ENCODE measurements at places on chromosomes 12 and 14. TPM values are rescaled to one million over a fixed set of nuclear protein-coding genes. Genes with fewer than 3 reads are reported as not detected.

DNA sequence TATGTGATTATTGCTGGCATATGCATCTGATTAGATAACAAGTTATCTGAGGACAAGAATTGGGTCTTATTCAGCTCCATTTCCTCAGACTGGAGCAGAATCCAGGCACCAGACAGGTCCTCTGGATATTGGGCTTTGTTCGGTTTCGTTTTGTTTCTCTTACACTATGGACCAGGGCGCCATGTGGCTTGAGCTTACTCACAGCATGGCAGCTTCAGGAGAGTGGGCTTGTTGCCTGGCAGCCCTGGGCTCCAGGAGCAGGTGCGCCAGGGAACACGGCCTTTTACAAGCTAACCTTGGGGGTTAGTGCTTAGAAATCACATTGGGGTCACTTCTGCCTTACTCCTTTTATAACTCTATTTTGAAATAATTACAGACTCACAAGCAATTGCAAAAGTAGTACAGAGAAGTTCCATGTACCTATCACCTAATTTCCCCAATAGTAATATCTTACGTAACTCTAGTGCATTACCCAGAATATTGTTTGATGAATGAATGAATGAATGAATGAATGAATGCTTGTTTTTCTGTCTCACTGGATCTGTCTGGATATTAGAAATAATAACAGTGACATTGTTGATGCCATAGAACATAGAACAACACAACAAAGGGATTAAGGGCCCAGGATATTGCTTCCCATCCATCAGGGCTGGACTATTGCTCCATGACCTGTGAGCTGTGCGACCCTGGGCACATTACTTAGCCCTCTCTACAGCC, 39.0 kb downstream of the CMKLR1 start:
- no peak for DNase-seq
- no peaks in the 10 kb centered on the region for H3K36me3 ChIP-seq
- no peak overlapping the region for H3K4me3 ChIP-seq
- H3K27ac ChIP-seq: no peak overlapping the region
- no peaks in the 10 kb centered on the region for H3K27me3 ChIP-seq
- peaks cover 58% of the 10 kb centered on the region for H3K4me1 ChIP-seq

GRCh38 chr12:46073321-46073720, 82.9 kb upstream of the SCAF11 start:
- H3K4me1 ChIP-seq: peaks cover 11% of the 10 kb centered on the region
- no peak overlapping the region for H3K4me3 ChIP-seq
- peaks cover 8% of the 10 kb centered on the region for H3K27me3 ChIP-seq
- no peak overlapping the region for H3K27ac ChIP-seq
- DNase-seq: no peak

DHRS4L2 gene
- 24.8 TPM for total RNA-seq

- no peak for DNase-seq
- peak overlapping the region; percentile 58 for H3K27ac ChIP-seq
- H3K4me1 ChIP-seq: peaks cover 38% of the 10 kb centered on the region
Measured at GRCh38 chr14:65833267-65833880, 420.8 kb downstream of the FUT8 start.

DNA sequence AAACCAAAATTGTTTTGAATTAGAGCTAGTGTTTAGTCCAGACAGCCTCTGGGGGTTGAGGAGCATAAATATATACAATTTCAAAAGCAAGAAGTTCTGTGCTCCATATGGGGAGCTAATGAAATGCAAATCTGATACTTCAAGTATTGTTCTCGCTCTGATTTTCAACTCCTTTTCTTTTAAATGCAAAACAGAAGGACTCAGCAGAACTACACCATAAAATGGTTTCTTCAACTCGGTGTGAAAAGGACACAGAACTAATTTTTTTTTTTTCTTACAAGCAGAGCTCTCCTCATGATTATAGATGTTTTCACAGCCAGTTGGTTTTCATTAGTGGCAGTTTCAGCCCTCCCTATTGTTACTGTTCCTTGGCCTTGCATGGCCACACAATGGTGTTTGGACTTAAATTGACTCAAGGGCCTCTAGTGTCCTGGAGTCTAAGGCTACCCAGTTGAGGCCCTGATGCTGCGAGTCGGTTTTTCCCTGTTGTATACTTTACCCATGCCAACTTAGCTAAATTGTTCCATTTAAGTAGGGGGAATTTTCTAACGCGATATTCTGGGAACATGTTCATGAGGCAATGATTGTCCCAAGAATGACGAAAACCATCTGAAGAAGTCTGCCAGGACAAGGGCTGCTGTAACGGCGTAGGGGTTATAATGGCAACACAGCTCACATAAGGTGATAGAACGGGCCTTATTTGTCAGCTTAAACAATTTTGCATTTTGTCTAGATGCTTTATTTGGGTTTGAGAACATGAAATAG, 120.3 kb downstream of the GPR135 start:
- no peak for DNase-seq
- H3K4me1 ChIP-seq: no peaks in the 10 kb centered on the region
- H3K36me3 ChIP-seq: peaks cover 5% of the 10 kb centered on the region
- no peak overlapping the region for H3K4me3 ChIP-seq
- H3K27ac ChIP-seq: no peak overlapping the region
- H3K27me3 ChIP-seq: no peaks in the 10 kb centered on the region

- H3K27me3 ChIP-seq: no peaks in the 10 kb centered on the region
- DNase-seq: no peak
- no peaks in the 10 kb centered on the region for H3K4me1 ChIP-seq
- no peak overlapping the region for H3K4me3 ChIP-seq
Measured at GRCh38 chr12:76117067-76117691, 32.7 kb upstream of the NAP1L1 start.

DNA sequence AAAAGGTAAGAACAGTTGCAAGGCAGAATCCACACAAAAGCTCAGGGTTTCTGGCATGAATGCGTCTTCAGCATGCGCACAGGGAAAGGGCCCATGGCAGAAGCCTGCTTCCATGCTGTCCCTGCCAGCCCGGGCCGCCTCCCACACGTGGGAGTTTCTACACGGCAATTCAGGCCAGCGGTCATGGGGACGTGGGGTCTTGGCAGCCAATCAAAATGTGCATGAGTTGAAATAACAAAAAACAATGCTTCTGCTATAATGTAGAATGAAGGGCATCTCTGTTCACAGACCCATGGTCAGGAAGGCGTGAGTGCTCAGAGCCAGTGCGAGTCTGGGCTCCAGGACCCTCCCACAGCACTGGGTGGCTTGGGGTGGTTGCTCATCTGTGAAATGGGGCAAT, 28.6 kb downstream of the AMN start:
- no peak for DNase-seq
- H3K4me3 ChIP-seq: no peak overlapping the region
- peaks cover 30% of the 10 kb centered on the region for H3K4me1 ChIP-seq
- no peaks in the 10 kb centered on the region for H3K27me3 ChIP-seq
- H3K27ac ChIP-seq: no peak overlapping the region

GRCh38 chr12:71582925-71583324, 80.7 kb downstream of the ZFC3H1 start:
- no peak overlapping the region for H3K4me3 ChIP-seq
- no peaks in the 10 kb centered on the region for H3K4me1 ChIP-seq
- H3K36me3 ChIP-seq: no peaks in the 10 kb centered on the region
- DNase-seq: no peak

GRCh38 chr12:105876396-105876927, 262.3 kb downstream of the NUAK1 start:
- H3K36me3 ChIP-seq: no peaks in the 10 kb centered on the region
- H3K27me3 ChIP-seq: peaks cover 4% of the 10 kb centered on the region
- no peaks in the 10 kb centered on the region for H3K4me1 ChIP-seq

GRCh38 chr12:2494486-2495192, 300.1 kb upstream of the FKBP4 start:
- peaks cover 9% of the 10 kb centered on the region for H3K27me3 ChIP-seq
- no peak overlapping the region for H3K27ac ChIP-seq
- H3K36me3 ChIP-seq: no peaks in the 10 kb centered on the region
- H3K4me3 ChIP-seq: no peak overlapping the region
- no peaks in the 10 kb centered on the region for H3K4me1 ChIP-seq

- H3K36me3 ChIP-seq: no peaks in the 10 kb centered on the region
- H3K4me3 ChIP-seq: no peak overlapping the region
- DNase-seq: no peak
- H3K27ac ChIP-seq: no peak overlapping the region
- H3K4me1 ChIP-seq: no peaks in the 10 kb centered on the region
- no peaks in the 10 kb centered on the region for H3K27me3 ChIP-seq
Measured at GRCh38 chr12:70883855-70884254, 36.7 kb downstream of the PTPRR start.

AGAP2 gene
- total RNA-seq: 73.3 TPM

GRCh38 chr12:116148844-116149243, 128.6 kb downstream of the MED13L start:
- H3K4me1 ChIP-seq: peaks cover 34% of the 10 kb centered on the region
- no peak for DNase-seq

TCL1B gene
- not detected for total RNA-seq

NEUROD4 gene
- not detected for total RNA-seq

SERPINA9 gene
- not detected for total RNA-seq

DNA sequence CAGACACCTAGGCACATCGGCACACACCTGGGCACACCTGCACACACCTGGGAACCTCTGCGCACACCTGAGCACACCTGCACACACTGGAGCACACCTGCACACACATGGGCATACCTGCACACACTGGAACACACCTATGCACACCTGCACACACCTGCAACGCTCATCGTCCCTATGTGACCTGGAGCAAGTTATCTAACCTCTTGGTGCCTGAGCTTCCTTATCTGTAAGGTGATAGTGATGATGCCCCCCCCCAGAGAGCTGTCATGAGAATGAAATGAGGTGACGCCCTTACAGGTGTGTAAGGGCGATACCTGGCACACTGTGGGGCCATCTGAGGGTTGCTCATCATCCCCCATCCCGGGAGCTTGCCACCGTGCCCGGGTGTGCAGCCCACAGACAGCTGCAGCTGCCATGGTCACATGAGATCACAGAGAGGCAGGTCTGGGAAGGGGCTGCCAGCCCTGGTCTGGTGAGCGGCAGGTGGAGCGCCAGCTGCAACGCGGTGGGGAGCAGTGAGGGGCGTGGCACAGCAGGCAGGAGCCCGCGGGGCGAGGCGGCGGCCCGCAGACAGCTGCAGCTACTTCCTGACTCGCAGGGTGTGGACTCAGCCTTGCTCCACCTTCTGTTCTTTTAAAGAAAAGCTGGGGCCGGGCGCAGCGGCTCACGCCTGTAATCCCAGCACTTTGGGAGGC, 59.9 kb upstream of the FBRSL1 start:
- no peaks in the 10 kb centered on the region for H3K36me3 ChIP-seq
- H3K4me1 ChIP-seq: peaks cover 43% of the 10 kb centered on the region
- H3K27me3 ChIP-seq: no peaks in the 10 kb centered on the region
- DNase-seq: peak; percentile 80

DNA sequence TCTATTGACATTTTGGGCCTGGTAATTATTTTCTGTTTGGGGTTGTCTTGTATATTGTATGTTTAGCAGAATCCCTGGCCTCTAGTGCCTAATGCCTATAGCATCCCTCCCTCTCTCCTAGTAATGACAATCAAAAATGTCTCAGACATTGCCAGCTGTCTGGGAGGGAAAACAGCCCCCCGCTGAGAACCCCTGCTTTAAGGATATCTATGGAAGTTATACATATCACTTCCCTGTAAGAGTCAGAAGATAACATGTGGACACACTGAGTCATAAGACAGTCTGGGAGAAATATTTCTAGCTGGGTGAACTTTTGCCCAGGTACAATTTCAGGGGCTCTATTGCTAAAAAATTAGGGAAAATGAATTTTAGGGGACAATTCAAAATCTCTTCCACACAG, 255.0 kb downstream of the PAWR start:
- no peak overlapping the region for H3K27ac ChIP-seq
- DNase-seq: no peak
- no peaks in the 10 kb centered on the region for H3K27me3 ChIP-seq
- no peak overlapping the region for H3K4me3 ChIP-seq

GRCh38 chr14:68580096-68580645, 212.7 kb downstream of the ZFP36L1 start:
- no peaks in the 10 kb centered on the region for H3K4me1 ChIP-seq
- DNase-seq: no peak
- no peaks in the 10 kb centered on the region for H3K36me3 ChIP-seq
- H3K27ac ChIP-seq: no peak overlapping the region
- no peak overlapping the region for H3K4me3 ChIP-seq
- H3K27me3 ChIP-seq: no peaks in the 10 kb centered on the region

- peaks cover 4% of the 10 kb centered on the region for H3K27me3 ChIP-seq
- H3K27ac ChIP-seq: no peak overlapping the region
- H3K4me1 ChIP-seq: no peaks in the 10 kb centered on the region
- peaks cover 13% of the 10 kb centered on the region for H3K36me3 ChIP-seq
Measured at GRCh38 chr14:72690324-72690723, 203.6 kb downstream of the DPF3 start.

ZNF410 gene
- 49.3 TPM for total RNA-seq

- DNase-seq: no peak
- H3K4me3 ChIP-seq: no peak overlapping the region
- H3K36me3 ChIP-seq: peaks cover 20% of the 10 kb centered on the region
- H3K4me1 ChIP-seq: peaks cover 26% of the 10 kb centered on the region
- H3K27me3 ChIP-seq: no peaks in the 10 kb centered on the region
Measured at GRCh38 chr14:71371711-71372396, 464.6 kb downstream of the PCNX1 start.

GRCh38 chr12:82375201-82375600, 16.9 kb downstream of the METTL25 start:
- H3K27me3 ChIP-seq: no peaks in the 10 kb centered on the region
- no peak overlapping the region for H3K27ac ChIP-seq
- H3K4me1 ChIP-seq: no peaks in the 10 kb centered on the region
- peaks cover 12% of the 10 kb centered on the region for H3K36me3 ChIP-seq
- no peak for DNase-seq

- H3K36me3 ChIP-seq: peaks cover 24% of the 10 kb centered on the region
- no peaks in the 10 kb centered on the region for H3K27me3 ChIP-seq
- no peak overlapping the region for H3K27ac ChIP-seq
Measured at GRCh38 chr12:46267825-46268582, 839 bp downstream of the SLC38A1 start.

- no peak overlapping the region for H3K4me3 ChIP-seq
- DNase-seq: no peak
- H3K27me3 ChIP-seq: no peaks in the 10 kb centered on the region
- H3K36me3 ChIP-seq: no peaks in the 10 kb centered on the region
- H3K4me1 ChIP-seq: no peaks in the 10 kb centered on the region
Measured at GRCh38 chr14:87526731-87527130, 466.3 kb downstream of the GALC start.

DNA sequence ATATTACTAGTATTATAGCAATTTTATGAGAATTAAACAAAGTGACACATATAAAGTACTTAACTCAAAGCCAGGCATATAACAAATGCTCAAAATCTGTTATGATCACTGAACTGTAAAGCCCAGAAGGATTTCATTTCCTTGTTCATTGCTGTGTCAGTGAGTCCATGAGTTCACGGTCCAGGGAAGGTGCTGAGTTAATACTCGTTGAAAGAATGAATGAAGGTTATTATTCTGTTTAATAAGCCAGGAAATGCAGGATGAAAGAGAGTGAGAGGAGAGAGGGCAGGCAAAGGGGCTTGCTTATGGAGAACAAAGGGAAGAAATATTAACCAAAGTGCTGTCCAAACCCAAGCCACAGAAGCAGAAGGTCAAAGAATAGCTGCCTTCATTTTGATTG, 40.2 kb upstream of the NT5DC3 start:
- no peak for DNase-seq
- no peak overlapping the region for H3K4me3 ChIP-seq
- no peaks in the 10 kb centered on the region for H3K27me3 ChIP-seq
- H3K36me3 ChIP-seq: no peaks in the 10 kb centered on the region

- no peaks in the 10 kb centered on the region for H3K27me3 ChIP-seq
- no peaks in the 10 kb centered on the region for H3K4me1 ChIP-seq
- H3K36me3 ChIP-seq: peaks cover 2% of the 10 kb centered on the region
- no peak overlapping the region for H3K4me3 ChIP-seq
Measured at GRCh38 chr12:112330706-112331105, 51.5 kb downstream of the HECTD4 start.

SLC38A4 gene
- not detected for total RNA-seq

Data from activated CD4-positive, alpha-beta T cell treated with anti-CD3 and anti-CD28 coated beads, Interleukin-2, amount 10 ng/mL, durations not matched to agents 7 days and 5 days (primary cell).